ENCODE measurements at places on chromosomes 13 and 19. TPM values are rescaled to one million over a fixed set of nuclear protein-coding genes. Genes with fewer than 3 reads are reported as not detected.

The CTXN1 gene
- total RNA-seq, result 7.4 TPM

The AMH gene
- total RNA-seq, result 1.3 TPM

The LILRB3 gene
- total RNA-seq, result not detected

The RXFP2 gene
- not detected for total RNA-seq

The ZNF558 gene
- 23.1 TPM for total RNA-seq

The TNFSF11 gene
- not detected for total RNA-seq

The FAM216B gene
- not detected for total RNA-seq

The OSCAR gene
- total RNA-seq, result 0.63 TPM

The TLE2 gene
- total RNA-seq, result 14.1 TPM

The COL5A3 gene
- 138 TPM for total RNA-seq
